Choroid plexus epithelial cell (primary cell): ENCODE measurements at places on chromosomes 1 and 21.

DNA sequence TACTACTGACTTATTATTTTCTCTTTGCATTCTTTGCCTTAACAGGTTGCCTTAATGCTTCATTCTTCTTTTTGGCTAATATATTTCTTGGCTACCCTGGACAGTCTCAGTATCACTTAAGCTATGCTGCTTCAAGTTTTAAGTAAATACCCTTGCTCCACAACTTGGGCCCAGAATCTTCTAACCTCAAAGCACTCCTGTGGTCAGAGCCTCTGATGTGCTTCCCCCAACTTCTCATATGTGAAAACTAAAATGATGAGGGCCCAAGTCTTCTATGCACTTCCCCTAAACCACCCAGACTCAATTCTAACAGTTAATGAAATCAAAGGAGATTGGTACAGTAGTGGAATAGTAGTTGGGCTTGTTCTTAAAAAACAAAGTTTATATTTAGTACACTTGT is 314.1 kb downstream of the PLPP3 start:
- no peak for DNase-seq

- peak; percentile 57 for DNase-seq
Measured at GRCh38 chr1:118989878-118990378, 1.8 kb upstream of the TBX15 start.

DNA sequence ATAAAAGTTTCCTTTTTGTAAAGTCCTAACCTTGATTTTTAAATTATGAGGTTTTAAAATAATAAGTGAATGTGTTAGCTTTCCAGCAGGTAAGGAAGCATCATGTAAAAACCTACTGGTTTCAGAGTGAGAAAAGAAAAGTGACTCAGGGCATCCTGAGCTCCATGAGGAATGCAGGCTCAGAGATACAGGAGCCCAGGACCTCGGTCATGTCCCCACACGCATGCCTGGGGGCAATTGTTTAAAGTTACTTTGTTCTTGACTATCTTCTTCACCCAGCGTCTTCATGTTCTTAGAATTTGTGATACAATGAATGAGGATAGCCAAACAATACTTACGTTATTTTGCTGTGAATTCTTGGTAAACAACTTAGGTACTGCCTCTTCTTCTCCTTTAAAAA is 117.4 kb upstream of the PLPPR5 start:
- DNase-seq, result no peak

DNA sequence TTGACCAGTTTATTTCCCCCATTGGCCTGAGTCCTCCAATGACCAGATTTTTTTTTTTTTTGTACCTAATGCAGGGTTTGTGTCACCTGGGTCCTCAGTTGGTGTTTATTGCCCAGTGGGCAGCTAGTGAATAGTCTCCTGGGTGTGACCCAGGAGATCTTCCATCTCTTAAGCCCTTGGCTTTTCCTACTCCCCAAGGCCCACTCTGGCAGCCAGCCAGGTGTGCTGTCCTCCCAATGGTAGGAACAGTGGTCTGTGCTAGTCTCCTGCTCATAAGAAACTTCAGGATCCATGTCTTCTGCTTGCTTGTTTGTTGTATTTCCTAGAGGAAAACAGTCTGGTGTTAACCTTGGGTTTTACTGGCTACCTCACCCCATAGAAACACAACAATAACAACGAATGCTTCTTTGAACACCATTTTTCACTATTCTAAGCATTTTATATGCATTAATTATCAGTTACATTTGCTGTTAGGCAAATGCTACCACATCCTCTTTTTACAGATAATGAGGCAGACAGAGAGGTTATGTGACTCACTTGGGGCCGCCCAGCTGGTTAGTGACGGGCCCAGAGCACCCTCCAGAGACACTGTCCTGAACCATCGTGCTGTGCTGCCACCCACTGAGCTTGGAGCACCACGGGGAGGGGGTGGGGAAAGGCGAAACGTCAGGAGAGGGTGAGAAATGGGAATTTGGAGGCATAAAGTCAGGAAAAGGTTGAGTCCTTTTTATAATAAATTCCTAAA is 107.5 kb downstream of the HIVEP3 start:
- DNase-seq, result peak; percentile 58

GRCh38 chr1:230068952-230069684 is 2.1 kb downstream of the GALNT2 start:
- no peak for DNase-seq

DNA sequence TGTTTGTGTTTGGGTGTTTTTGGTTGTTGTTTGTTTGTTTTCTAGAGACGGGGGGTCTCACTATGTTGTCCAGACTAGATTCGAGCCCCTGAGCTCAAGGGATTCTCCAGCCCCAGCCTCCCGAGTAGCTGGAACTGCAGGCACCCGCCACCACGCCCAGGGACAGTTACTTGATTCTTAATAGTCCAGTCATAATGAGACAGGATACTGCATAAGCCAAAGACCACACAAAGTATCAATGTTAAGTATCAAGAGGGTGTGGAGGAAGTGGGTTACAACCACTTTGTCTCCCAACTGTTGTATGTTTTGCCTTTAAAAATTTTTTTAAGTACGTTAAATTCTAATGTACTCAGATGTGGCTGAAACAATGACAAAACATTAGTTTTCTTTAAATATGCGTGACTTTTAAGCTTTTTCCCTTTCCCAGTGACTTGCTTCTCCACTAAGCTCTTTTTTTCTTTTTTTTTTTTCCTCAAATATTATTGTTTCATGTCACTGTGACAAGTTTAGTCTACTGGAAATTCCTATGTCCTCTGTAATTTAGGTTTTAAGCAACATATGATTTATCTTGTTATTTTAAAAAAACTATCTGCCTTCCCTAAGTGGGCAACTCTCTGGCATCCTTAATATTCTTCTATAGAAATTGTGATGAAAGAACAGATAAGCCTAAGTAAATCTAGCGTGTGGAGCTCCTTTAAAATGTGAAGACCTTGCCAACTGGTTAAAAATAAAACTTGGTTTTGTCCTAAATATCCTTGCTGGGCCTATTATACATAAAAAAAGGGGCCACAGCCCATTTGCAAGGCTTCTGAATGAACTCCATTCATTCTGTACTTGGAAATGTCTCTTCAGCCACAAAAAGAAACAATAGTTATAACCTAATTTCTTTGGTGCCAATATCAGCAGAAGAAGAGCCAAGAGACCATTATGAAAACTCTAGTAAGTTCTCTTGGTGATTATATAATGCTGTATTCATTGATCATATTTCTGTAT is 56.2 kb upstream of the DPH5 start:
- DNase-seq, result no peak

- DNase-seq, result peak; percentile 58
Measured at GRCh38 chr1:150887018-150887417, at the start of gene CTXND2. TSS of gene CTXND2 (plus strand) at chr1:150887136. CDS start at chr1:150912315, 25,179 bp downstream.

DNA sequence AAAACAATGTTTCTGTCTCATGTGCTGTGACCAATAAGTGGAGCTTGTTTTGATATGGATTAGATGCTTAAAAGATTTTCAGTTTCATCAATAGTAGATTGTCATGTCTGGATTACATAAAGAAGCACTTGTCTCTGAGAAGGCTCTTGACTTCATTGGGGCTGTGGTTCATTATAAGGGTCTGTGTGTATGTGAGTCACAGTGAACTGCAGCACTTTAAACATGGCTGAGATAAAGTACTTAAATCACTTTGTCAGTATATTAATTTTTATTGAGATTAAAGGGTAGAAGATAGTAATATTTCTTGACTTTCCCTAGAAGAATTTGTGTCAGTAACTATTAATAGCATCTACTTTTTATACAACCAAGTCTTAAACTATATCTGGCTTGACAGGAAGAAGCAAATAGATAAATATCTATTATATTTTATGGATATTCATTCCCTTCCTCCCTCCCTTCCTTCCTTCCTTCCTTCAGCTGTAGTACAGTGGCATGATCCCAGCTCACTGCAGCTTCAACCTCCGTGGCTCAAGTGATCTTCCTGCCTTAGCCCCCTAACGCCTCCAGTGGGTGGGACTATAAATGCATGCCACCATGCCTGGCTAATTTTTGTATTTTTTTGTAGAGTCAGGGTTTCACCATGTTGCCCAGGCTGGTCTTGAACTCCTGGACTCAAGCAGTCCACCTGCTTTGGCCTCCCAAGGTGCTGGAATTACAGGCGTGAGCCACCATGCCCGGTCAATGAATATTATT is 48.8 kb downstream of the ZFYVE9 start:
- no peak for DNase-seq

GRCh38 chr1:107991371-107992066 is 26.5 kb upstream of the VAV3 start:
- DNase-seq, result peak; percentile 72

DNA sequence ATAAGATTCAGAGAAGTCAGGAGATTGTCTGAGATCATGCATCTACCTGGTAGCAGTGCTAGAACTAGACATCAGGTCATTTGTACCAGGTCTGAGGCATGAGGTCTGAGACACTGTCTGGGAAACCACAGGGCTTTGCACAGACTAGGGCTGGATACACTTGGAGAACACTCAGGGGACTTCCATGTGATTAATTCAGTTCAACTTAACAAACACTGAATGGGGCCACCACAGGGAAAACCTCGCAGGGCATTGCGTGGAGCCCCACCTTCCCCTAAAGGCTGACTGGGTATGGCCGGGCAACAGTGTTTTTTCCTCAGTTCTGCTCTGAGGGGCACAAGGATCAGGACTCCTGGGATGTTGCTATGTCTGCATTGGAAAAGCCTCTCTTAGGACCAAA is 86.5 kb upstream of the WARS2 start:
- DNase-seq, result peak; percentile 18

GRCh38 chr1:7669559-7670311 is 101.4 kb upstream of the VAMP3 start:
- DNase-seq, result peak; percentile 60

DNA sequence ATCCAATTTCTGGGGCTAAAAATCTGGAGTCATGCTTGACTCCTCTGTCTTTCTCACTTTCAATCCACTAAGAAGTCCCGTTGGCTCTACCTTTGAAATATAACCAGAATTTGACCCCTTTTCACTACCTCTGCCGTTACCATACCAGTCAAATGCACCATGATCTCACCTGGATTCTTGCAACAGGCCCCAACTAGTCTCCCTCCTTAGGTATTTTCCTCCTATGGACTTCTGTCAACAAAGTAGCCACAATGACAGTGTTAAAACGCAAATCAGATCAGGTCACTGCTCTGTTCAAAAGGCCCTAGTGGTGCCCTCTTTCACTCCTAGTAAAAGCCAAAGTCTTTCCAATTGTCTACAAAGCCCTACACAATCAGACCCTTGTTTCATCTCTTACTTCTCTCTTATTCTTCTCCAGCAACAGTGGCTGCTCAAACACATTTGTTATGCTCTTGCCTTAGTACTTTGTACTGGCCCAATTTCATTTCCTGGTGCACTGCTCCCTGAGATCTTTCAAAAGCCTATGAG is 35.7 kb upstream of the AGL start:
- DNase-seq, result no peak

DNA sequence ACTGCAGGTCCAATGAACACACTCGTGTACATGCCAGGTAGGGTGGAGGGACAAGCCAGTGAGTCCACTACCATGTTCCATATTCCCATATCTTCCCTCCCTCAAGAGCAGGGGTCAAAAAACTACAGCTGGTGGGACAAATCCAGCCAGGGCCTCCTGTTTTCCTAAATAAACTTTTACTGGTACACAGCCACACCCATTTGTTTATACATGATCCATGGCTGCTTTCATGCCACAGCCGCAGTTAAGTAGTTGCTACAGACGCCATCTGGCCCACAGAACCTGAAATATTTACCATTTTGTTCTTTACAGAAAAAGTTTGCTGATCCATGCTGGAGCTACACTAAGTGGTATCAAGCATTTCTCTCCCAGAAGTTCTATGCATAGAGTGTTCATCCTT is 42.4 kb downstream of the CASQ2 start:
- no peak for DNase-seq

GRCh38 chr1:167905671-167906070 is 8.3 kb downstream of the ADCY10 start:
- DNase-seq, result peak; percentile 25

DNA sequence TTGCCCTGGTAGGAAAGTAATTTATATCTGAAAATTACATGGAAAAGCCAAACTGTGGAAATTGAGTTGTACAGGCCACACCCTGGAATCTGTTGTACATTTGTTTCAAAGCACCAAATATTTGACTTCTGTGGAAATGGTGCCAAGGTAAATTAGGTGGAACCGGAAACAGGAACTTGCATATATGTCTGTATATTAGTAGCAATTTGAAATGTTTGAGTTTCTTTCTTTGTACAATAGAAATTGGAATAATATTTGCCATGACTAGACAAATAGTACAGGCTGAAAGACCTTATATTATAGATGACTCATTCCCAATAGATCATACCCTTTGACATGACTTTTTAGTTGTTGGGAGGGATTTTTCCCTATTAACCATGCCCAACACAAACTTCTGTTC is 10.5 kb upstream of the TAF1A start:
- no peak for DNase-seq

- DNase-seq, result no peak
Measured at GRCh38 chr1:79815115-79815514, 808.6 kb upstream of the ADGRL4 start.

DNA sequence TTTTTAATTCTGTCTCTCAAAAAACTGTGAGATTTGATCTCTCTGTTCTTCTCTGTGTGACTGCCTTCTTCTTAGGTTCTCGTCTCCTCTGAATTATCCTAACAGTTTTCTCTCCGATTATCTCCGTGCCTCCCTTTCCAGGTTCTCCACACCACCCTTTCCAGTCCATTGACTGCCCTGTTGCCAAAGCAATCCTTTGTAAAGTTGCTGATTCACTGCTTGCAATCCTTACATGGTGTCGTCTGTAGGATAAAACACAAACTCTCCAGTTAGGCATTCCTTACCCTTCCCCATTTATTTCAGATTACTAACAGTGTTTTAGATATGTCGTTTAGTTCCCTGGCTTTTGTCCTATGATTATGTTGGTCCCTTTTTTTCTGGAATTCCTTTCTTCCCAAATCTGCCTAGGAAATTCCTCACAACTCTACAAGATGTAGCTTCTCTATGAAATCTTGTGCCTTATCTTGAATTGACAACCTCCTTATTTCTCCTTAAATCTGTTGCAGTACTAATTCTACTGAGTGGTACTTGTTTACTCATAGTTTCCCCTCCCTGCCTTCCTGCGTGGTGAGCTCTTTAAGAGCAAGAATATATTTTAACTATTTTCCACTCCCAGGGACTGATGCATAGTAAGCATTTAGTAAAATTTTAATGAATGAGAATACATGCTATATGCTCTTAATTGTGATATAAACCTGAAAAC is 22.3 kb downstream of the RCOR3 start:
- peak; percentile 24 for DNase-seq

DNA sequence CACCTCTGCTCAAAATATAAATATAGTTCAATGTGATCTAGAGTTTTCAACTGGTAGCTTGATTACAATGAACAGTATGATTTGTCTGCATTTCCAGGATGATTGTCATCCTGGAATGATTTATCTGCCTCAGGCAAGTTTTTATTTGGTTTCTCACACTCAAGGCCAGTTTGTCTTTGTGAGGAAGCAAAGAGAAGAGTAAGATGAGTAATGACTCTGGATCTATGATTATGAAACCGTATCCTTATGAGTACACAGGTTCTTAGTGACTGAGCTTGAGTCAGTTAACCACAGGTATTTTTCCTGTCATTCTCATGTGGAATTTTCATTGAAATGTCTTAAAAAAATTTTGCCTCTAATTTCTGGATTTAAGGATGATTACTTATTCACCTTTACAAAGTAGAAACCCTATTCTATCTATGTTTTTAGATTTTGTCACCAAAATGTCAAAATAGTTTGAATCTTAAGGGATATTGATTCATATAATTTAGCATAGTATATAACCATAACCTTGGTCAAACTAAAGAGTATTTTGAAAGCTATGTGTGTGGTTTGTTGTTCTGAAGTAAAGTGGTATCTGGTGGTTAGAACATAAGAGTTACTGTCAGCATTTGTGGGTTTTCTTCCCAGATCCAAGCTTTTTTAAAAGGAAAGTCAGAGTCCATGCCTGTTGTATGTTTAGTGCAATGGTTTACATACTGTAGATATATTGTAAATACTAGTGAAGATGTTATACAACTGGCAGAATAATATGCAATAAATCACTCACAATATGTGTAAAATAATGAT is 145.0 kb downstream of the RASAL2 start:
- DNase-seq, result peak; percentile 98
